Ascending aorta (tissue), 2 donors: ENCODE measurements at places on chromosomes 3 and 15. TPM values are rescaled to one million over a fixed set of nuclear protein-coding genes. Genes with fewer than 3 reads are reported as not detected.
A peak's percentile ranks its signal among the peaks of the same experiment; 100 is the strongest.

Gene UBA7
- 56.1 TPM for total RNA-seq

- no peak overlapping the region for H3K4me3 ChIP-seq
- H3K4me1 ChIP-seq = no peaks in the 10 kb centered on the region
- H3K27me3 ChIP-seq = no peaks in the 10 kb centered on the region
- no peak overlapping the region for H3K27ac ChIP-seq
Measured at GRCh38 chr3:44419116-44419922, 58.2 kb downstream of the ZNF445 start.

DNA sequence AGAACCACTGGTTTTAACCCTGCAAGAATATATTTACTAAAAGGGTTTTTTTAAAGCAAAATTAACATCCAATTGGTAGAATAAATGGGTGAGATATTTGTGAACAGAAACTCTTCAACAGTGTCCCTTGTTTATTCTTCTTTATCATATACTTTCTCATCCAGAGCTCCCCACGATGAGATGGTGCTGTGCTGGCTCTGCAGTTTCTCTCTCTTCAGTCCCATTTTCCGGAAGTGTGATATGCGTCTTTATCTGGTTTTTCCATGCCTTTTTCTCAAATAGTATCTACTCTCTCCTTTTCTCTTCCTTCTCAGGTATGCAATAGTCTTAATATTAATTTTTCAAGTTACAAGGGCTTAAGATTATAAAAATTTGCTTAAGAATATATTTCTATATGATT, 1.5 kb downstream of the EAF2 start:
- no peak overlapping the region for H3K4me3 ChIP-seq
- H3K4me1 ChIP-seq = no peaks in the 10 kb centered on the region
- H3K27me3 ChIP-seq = no peaks in the 10 kb centered on the region
- H3K27ac ChIP-seq = no peak overlapping the region
- DNase-seq = no peak
- peaks cover 4% of the 10 kb centered on the region for H3K36me3 ChIP-seq

Gene AMOTL2
- total RNA-seq = 156 TPM

- H3K4me3 ChIP-seq = no peak overlapping the region
- H3K36me3 ChIP-seq = peaks cover 6% of the 10 kb centered on the region
- H3K27me3 ChIP-seq = no peaks in the 10 kb centered on the region
- no peaks in the 10 kb centered on the region for H3K4me1 ChIP-seq
- no peak for DNase-seq
Measured at GRCh38 chr15:40533763-40534364, 31.0 kb downstream of the CCDC32 start.

- no peak for DNase-seq
- no peak overlapping the region for H3K4me3 ChIP-seq
- no peaks in the 10 kb centered on the region for H3K27me3 ChIP-seq
- no peaks in the 10 kb centered on the region for H3K4me1 ChIP-seq
Measured at GRCh38 chr3:131091768-131092167, 65.1 kb downstream of the NEK11 start.

DNA sequence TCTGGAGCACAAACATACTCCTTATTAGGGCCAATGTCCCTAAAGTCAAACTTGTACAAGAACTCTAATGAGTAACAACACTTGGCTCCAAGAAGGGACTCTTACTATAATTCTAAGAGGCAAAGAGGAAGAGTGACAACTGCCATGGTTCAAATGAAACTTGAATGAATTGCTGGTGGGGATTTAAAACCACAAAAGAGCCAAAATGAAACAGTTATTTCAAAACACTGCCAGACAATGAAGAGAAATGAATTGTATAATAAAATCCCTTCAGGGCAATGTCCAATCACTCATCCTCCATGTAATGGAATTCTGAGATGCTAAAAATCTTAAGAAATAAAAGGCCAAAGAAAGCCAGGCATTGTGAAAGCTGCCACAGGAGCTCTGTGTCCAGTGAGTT, 14.2 kb downstream of the THRB start:
- H3K4me1 ChIP-seq = no peaks in the 10 kb centered on the region
- no peak for DNase-seq
- no peaks in the 10 kb centered on the region for H3K36me3 ChIP-seq
- H3K4me3 ChIP-seq = no peak overlapping the region
- H3K27me3 ChIP-seq = no peaks in the 10 kb centered on the region

GRCh38 chr15:90889736-90890456, 5.6 kb downstream of the FES start:
- H3K4me1 ChIP-seq = peaks cover 5% of the 10 kb centered on the region
- no peak for DNase-seq
- no peak overlapping the region for H3K27ac ChIP-seq
- no peak overlapping the region for H3K4me3 ChIP-seq

Gene DNAJC17
- 26.2 TPM for total RNA-seq

GRCh38 chr3:39150148-39150802, 3.1 kb downstream of the CSRNP1 start:
- H3K4me3 ChIP-seq = peak overlapping the region; percentile 91
- peaks cover 12% of the 10 kb centered on the region for H3K36me3 ChIP-seq
- H3K27ac ChIP-seq = peak overlapping the region; percentile 97
- H3K27me3 ChIP-seq = no peaks in the 10 kb centered on the region

Gene FBXW12
- not detected for total RNA-seq

Gene FILIP1L
- total RNA-seq = 106 TPM

- H3K4me3 ChIP-seq = no peak overlapping the region
- no peak for DNase-seq
- no peaks in the 10 kb centered on the region for H3K4me1 ChIP-seq
- no peak overlapping the region for H3K27ac ChIP-seq
Measured at GRCh38 chr3:59213860-59214259, 164.0 kb upstream of the CFAP20DC start.

GRCh38 chr3:164155400-164155799, 922.9 kb downstream of the SI start:
- H3K36me3 ChIP-seq = no peaks in the 10 kb centered on the region
- H3K4me1 ChIP-seq = no peaks in the 10 kb centered on the region
- no peak for DNase-seq
- H3K27me3 ChIP-seq = no peaks in the 10 kb centered on the region
- H3K4me3 ChIP-seq = no peak overlapping the region
- no peak overlapping the region for H3K27ac ChIP-seq

Gene RHO
- total RNA-seq = not detected

Gene SAMD7
- not detected for total RNA-seq

Gene THSD4
- total RNA-seq = 151 TPM

- no peak overlapping the region for H3K27ac ChIP-seq
- H3K27me3 ChIP-seq = no peaks in the 10 kb centered on the region
- H3K4me3 ChIP-seq = no peak overlapping the region
- DNase-seq = no peak
- no peaks in the 10 kb centered on the region for H3K36me3 ChIP-seq
- H3K4me1 ChIP-seq = no peaks in the 10 kb centered on the region
Measured at GRCh38 chr15:68679961-68680371, 101.2 kb downstream of the CORO2B start.

DNA sequence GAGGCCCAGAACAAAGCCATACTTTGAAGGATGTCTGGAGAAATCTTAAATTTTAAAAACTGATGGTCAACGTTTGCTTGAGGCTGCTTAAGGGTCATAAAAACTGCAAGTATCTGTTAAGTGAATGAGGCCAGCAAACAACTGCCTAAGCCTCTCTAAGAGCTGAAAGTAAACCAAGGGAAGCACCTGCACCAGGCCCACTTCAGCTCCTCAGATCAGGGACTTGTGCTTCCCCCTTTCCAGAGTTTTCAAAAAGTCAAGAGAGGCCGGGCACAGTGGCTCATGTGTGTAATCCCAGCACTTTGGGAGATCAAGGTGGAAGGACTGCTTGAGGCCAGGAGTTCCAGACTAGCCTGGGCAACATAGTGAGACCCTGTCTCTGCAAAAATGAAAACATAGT, 9.1 kb downstream of the FBXL22 start:
- H3K4me1 ChIP-seq = no peaks in the 10 kb centered on the region
- H3K27me3 ChIP-seq = no peaks in the 10 kb centered on the region
- H3K27ac ChIP-seq = peak overlapping the region; percentile 9
